ENCODE measurements at places on chromosomes 11 and 22.

DNA sequence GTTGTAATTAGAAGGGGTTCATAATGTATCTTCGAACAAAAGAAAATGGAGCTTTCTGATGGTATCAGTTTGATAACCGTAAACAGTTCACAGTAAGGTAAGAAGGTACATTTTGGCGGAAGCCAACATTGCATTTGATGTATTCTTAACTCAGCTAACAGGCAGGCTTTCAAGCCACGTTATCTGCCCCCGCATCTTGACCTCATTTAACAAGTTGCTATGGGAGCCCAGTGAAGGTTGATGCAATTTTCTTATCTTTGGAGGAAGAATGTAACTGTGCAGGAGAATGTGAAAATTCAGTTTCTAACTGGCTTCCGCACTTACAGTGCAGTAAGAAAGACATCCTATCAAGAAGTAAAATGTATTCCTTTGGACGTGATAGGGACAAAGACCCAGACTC lies 110.6 kb downstream of the ETS1 start:
- DNase-seq: no peak

DNA sequence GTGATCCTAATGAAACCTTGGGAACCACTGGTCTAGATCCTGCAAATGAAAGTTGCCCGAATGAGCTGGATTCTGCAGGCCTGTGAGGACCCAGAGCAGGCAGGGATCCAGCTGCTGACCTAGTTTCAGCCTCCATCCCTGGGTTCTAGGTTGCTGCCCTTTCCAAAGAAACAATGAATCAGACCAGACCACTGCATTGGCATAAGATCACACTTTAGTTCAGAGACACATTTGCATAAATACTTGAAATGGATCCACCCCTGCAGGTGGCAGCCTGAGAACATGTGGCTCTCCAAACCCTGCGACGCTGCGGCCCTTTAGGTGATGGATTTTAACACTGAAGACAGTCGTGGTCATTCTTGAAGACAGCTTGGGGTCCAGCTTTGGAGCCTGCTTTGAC lies 23.7 kb downstream of the ADAMTS8 start:
- no peak for DNase-seq

- DNase-seq: no peak
Observed at GRCh38 chr11:7165911-7166310, 77.1 kb downstream of the RBMXL2 start.

- DNase-seq: no peak
Observed at GRCh38 chr11:12175694-12176241, 65.4 kb downstream of the MICAL2 start.

DNA sequence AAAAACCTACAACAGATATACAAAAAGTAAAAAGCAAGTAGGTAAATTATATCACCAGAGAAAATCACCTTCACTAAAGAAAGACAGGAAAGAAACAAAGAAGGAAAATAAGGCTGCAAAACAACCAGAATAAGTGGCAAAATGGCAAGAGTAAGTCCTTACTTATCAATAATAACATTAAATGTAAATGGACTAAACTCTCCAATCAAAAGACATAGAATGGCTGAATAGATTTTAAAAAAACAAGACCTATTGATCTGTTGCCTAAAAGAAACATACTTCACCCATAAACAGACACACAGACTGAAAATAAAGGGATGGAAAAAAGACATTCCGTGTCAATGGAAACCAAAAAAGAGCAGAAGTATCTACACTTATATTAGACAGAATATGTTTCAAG lies 695.7 kb upstream of the FAT3 start:
- no peak for DNase-seq

DNA sequence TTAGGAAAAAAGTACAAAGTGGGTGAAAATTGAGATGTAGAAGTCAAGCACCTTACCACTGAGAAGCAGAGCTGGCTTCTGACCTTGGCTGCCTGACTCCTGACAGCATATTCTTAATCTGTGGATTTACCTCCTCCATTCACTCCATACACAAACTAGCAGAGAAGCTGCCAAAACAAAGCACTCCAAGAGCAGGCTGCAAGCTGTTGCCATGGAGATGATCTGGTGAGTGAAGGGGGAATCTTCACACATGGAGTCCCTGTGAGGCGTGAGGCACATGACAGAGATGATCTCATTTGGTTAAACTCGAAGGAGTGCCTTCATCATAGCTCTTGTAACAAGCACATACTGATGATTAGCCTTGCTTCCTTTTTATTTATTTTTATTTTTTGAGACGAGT lies 16.1 kb downstream of the COMMD9 start:
- no peak for DNase-seq

GRCh38 chr11:66292543-66293332 lies 1.0 kb downstream of the TMEM151A start:
- DNase-seq: no peak

GRCh38 chr11:1373536-1374214 lies 16.1 kb upstream of the BRSK2 start:
- no peak for DNase-seq

- no peak for DNase-seq
Observed at GRCh38 chr11:132531921-132532320, 1000.4 kb downstream of the OPCML start.

- no peak for DNase-seq
Observed at GRCh38 chr11:57473285-57473841, 13.0 kb downstream of the RTN4RL2 start.

GRCh38 chr22:25027959-25028840 lies 75.7 kb downstream of the KIAA1671 start:
- DNase-seq: no peak

GRCh38 chr11:12642806-12643428 lies 31.3 kb upstream of the TEAD1 start:
- DNase-seq: no peak

- DNase-seq: peak; percentile 25
Observed at GRCh38 chr22:44783091-44783490, 30.7 kb downstream of the ARHGAP8 start.

DNA sequence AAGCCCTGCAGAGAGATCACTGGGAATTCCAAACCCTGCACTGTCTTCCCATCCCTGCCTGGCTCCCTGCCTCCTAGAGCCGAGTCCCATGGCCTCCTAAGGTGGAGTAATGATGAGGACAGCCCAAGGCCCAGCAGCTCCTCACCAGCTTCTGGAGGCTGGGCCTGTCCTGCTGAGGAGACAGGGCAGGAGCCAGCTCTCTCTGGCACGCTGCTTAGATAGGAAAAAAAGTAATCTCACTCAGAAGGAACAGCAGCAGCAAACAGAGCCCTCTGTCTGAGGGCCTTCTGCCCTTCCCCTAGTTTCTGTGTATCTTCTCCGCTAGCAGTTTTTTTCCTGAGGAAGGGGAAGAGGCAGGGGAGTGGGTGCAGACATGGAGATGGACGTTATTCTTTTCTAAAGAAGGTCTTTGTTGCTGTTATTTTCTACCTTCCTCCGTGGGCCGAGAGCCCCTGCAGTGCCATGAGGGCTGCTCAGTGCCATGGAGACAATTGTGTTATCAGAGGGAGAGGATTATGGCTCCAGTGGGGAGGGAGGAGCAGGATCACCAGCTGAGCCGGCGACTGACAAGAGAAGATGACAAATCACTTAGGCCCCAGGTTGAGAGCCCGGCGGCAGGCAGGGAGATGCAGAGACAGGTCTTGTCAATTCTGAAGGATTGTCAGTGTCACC lies 315.3 kb downstream of the BUD13 start:
- DNase-seq: no peak

DNA sequence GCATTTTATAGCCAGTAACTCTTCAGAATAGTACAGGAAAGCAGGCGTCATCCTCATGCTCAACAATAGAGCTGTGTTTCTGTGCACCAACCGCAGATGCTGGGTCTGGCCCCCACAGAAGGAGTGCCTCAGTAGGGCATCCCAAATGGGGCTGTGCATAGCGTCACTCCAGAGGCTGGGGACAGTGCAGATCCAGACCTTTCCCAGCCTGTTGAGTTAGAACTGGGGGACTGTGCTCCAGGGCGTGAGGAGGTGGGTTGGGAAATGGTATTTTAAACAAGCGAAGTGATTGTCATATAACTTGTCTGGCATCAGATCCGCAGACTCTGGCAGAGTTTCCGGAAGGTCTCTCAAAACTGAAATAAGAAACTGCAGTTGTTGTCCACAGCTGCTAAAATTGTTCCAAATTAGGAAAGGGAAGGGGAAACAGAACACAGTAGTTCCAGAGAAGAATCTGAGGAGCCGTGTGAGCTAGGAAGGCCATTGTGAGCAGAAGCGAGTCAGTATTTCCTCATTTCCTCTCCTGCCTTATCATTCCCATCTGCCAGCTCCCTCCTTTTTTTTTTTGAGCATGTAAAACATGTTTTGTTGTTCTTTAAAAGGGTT lies 52.2 kb downstream of the JAM3 start:
- DNase-seq: no peak

DNA sequence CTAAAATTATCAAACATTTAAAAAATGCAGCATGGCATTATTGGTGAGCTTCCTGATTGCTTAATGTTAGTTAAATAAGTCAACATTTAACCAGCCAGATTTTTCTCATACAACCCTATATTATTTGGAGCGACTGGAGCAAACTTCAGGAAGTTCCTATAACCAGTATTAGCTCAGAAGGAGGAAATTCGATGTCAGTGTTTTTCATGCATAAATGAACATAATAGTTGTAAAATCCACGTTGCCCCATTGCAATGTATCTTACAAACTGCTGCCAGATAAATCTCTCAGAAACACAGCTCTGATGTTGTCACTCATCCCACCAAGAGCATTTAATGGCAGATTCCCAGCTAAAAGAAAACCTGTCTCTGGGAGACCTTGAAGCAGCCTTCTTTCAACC lies 278.5 kb downstream of the CASP12 start:
- no peak for DNase-seq

DNA sequence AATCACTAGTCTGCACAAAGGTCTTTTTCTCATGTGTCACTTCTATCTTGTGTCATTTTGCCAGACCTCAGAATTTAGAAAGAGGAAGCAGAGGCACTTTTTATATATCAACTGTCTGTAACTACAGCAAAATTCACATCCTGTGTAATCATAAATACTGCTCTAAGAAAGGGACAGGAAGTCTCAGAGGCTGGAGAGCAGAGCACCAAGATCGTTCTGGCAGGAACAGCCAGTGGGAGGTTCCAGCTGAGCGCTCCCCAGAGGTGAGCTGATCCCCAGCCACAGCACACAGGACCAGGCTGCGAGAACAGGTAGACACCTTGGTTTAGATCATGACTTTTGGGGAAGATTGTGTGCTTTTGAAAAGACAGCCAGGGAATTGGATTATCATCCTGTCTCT lies at the start of gene MS4A7:
Gene MS4A7 (plus strand): TSS at position 179 of the 400 bp plus-strand sequence. CDS start 4,610 bp downstream, outside the sequence.
- no peak for DNase-seq

- DNase-seq: no peak
Observed at GRCh38 chr11:32701616-32702015, 92.8 kb downstream of the CCDC73 start.

DNA sequence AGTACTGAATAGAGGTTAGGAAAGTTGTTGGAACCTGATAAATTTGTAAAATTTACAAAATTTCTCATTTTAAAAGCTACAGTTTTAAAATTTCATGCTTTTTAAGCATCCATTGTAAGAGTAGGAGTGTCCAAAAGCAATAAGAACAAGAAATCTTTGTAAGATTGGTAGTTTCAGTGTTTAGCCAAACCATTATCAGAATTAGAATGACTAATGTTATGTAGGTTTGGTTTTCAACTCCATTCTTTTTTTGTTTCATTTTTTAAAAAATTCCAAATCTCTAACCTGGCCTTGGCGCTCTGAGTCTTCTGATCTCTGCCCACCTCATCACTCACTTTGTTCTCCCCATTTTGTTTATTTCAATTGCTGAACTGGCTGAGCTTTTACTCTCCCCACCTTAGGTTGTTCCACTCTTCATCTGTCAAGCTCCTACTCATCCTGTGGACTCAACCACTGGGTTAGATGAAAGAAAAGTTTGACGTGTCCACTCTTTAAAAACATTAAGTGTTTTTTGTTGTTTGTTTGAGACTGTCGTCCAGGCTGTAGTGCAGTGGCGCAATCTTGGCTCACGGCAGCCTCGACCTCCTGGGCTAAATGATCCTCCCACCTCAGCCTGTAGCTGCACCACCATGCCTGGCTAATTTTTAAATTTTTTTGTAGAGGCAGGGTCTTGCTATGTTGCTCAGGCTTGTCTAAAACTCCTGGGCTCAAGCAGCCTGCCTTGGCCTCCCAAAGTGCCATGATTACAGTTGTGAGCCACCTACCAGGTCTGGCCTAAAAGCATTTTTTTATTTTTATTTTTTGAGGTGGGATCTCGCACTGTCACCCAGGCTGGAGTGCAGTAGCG lies 14.0 kb downstream of the EP300 start:
- DNase-seq: no peak

GRCh38 chr11:117916956-117917355 lies 12.2 kb downstream of the TMPRSS13 start:
- no peak for DNase-seq

DNA sequence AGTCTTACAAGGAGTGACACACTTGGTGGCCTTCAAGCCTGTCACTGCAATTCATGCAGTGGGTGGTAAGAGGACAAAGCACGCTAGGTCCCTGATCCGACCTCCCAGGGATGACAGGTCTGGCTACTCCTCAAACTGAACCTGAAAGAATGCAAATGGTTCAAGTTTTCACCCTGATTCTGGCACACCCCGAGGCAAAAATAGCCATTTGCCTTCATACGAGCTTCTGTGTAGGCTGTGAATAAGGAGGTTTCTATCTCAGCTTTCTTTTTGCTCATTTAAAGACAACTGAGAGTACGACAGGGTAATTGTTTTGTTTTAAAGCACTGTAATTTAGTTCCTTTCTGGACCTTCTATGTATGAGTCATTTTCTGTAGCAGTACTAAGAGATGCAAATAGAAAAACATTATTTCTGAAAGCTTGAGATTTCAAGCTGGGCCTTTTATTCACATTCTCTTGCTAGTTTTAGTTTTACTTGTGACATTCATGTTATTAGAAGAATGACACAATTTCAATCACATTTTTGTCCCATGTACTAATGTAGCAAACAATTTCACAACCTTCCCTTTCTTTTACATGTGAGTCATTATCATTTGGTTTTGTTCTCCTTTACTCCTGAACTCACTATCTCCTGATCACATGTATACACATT lies 56.6 kb upstream of the FDX1 start:
- DNase-seq: no peak

GRCh38 chr22:21959274-21960074 lies 6.8 kb upstream of the PPM1F start:
- DNase-seq: no peak

DNA sequence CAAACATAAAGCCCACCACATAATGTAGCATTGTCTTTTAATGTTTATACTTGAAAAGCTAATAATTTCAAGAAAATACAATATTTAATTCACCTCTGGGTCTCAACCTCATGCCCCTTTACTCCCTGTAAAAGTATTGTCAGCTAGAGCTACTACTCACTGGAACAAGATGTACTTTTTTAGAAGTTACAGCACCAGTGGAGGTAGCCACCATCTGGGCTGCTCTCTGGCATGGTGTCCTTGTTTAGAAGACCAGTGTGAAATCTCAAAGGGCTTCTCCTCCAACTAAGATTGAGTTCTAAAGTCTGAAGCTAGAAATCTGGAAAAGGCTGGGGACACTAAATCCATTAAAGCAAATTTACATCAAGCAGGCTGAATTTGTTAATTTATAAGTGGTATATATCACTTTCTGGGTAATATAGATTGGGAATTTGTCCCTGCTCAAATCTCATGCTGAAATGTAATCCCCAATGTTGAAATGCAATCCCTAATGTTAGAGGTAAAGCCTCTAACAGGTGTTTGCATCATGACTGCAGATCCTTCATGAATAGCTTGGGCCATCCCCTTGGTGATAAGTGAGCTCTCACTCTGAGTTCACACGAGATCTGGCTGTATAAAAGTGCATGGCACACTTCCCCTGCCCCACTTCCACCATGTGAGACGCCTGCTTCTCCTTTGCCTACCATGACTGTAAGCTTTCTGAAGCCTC lies 47.6 kb downstream of the PITPNB start:
- DNase-seq: no peak

- no peak for DNase-seq
Observed at GRCh38 chr22:35530700-35531099, 9.9 kb upstream of the RASD2 start.
